ENCODE measurements at places on chromosomes 5 and 9. TPM values are rescaled to one million over a fixed set of nuclear protein-coding genes. Genes with fewer than 3 reads are reported as not detected.

PAEP gene
- not detected for total RNA-seq

POU5F2 gene
- 1.8 TPM for total RNA-seq

UAP1L1 gene
- total RNA-seq, result 14.9 TPM

GABRA1 gene
- total RNA-seq, result not detected

CER1 gene
- not detected for total RNA-seq

IL4 gene
- total RNA-seq, result not detected

GPRIN1 gene
- total RNA-seq, result 0.54 TPM
